ENCODE measurements at places on chromosomes 2 and 18. TPM values are rescaled to one million over a fixed set of nuclear protein-coding genes. Genes with fewer than 3 reads are reported as not detected.

- no peaks in the 10 kb centered on the region for H3K36me3 ChIP-seq
- no peak for DNase-seq
- no peaks in the 10 kb centered on the region for H3K27me3 ChIP-seq
- H3K4me3 ChIP-seq: no peak overlapping the region
- peaks cover 4% of the 10 kb centered on the region for H3K4me1 ChIP-seq
Observed at GRCh38 chr2:207660994-207661393, 35.8 kb upstream of the METTL21A start.

GRCh38 chr18:46832849-46833248 is 76.0 kb upstream of the ST8SIA5 start:
- no peaks in the 10 kb centered on the region for H3K27me3 ChIP-seq
- H3K4me3 ChIP-seq: no peak overlapping the region
- H3K4me1 ChIP-seq: no peaks in the 10 kb centered on the region
- H3K36me3 ChIP-seq: peaks cover 46% of the 10 kb centered on the region

- peak overlapping the region; percentile 33 for H3K27ac ChIP-seq
- H3K27me3 ChIP-seq: no peaks in the 10 kb centered on the region
- H3K36me3 ChIP-seq: no peaks in the 10 kb centered on the region
- H3K4me3 ChIP-seq: no peak overlapping the region
- H3K4me1 ChIP-seq: peaks cover 14% of the 10 kb centered on the region
Observed at GRCh38 chr18:3466872-3467271, 16.9 kb downstream of the TGIF1 start.

- no peak overlapping the region for H3K27ac ChIP-seq
- H3K4me1 ChIP-seq: peaks cover 3% of the 10 kb centered on the region
- DNase-seq: no peak
- no peaks in the 10 kb centered on the region for H3K27me3 ChIP-seq
Observed at GRCh38 chr18:62242955-62243354, 55.9 kb downstream of the RELCH start.

Gene GAREM1
- 0.11 TPM for total RNA-seq

GRCh38 chr2:230457793-230458192 is 41.8 kb downstream of the SP100 start:
- H3K27me3 ChIP-seq: no peaks in the 10 kb centered on the region
- peaks cover 83% of the 10 kb centered on the region for H3K36me3 ChIP-seq
- no peak overlapping the region for H3K27ac ChIP-seq
- DNase-seq: no peak
- H3K4me1 ChIP-seq: no peaks in the 10 kb centered on the region

DNA sequence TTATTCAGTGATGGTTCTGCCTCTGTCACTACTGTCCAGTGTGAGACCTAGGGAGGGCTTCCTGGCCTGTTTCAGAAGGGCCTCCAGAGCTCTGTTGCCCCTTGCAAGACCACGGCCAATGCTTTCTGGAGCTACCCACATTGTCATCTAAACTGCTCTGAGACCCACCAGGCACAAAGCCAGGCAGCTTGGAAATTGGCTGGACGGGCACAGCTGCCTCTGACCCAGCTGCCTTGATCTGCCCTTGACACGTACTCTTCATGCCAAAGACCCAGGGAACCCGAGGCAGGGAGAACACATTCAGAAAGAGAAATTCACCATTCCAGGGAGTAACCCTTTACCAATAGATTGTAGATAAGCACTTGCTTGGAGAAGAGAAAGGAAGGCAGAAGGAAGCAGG is 183.7 kb upstream of the SIX2 start:
- DNase-seq: no peak
- H3K36me3 ChIP-seq: no peaks in the 10 kb centered on the region
- H3K27me3 ChIP-seq: 0 out of 2 replicates have a peak, but pooled peaks cover 3% of the 10 kb centered on the region
- no peak overlapping the region for H3K4me3 ChIP-seq

DNA sequence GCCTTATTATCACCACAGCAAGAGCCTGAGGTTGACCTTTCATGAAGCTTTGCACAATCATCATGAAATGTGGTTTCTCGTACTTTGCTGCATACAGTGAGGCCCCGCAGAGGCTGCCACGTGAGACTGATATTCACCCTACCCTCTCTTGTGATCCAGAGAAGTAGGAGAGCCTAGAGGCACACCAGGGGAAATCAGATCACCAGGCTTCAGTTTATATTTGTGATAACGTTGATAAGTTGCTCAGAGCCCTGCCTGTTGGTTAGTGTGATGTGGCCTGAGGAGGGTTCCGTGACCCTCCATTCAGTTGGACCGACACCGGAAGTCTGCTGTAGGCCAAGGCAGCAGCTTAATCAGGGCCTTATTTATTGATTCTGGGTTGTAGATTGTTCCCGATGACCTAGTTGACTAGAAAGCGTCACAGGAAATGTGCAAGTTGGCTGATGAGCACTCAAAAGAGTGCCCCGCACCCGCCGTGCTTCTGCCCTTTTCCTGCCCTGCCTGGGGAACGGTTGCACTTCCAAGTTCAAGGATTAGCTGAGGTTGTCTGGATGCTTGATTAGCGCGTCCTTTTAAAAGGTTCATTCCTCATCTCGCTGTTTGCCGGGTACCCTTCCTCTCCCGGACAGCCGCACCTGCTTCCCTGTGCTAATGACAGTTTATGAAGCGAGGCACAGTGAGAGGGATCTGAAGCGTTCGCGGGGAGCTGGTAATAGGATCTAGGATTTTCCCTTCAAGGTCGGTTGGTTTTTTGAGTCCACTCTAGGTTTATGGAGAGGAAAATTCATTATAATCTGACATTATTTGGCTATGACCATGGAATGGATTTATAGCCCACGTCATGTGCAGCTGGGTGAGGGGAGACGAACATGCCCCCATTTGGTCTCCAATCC is 146.4 kb downstream of the SH3RF3 start:
- H3K4me1 ChIP-seq: no peaks in the 10 kb centered on the region
- DNase-seq: no peak
- H3K27me3 ChIP-seq: no peaks in the 10 kb centered on the region
- no peak overlapping the region for H3K27ac ChIP-seq

DNA sequence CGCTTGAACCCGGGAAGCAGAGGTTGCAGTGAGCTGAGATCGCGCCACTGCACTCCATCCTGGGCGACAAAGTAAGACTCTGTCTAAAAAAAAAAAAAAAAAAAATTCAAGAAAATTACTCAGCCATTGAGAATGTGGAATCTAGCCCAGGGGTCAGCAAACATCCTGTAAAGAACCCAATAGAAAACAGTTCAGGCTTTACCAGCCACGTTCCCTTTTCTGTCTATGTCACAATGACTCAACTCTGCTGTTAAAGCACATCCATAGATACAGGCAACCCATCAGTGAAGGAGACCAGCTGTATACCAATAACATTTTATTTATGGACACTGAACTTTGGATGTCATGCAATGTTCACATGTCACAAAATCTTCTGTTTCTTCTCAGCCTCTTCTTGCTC is 435.6 kb upstream of the GYPC start:
- no peak for DNase-seq
- H3K4me3 ChIP-seq: no peak overlapping the region
- H3K27ac ChIP-seq: no peak overlapping the region
- no peaks in the 10 kb centered on the region for H3K27me3 ChIP-seq
- H3K4me1 ChIP-seq: peaks cover 4% of the 10 kb centered on the region

- no peak overlapping the region for H3K4me3 ChIP-seq
- no peaks in the 10 kb centered on the region for H3K4me1 ChIP-seq
- no peaks in the 10 kb centered on the region for H3K36me3 ChIP-seq
- H3K27ac ChIP-seq: no peak overlapping the region
- no peaks in the 10 kb centered on the region for H3K27me3 ChIP-seq
Observed at GRCh38 chr18:42275949-42276730, 321.1 kb downstream of the PIK3C3 start.

GRCh38 chr2:15122915-15123314 is 438.2 kb downstream of the NBAS start:
- peaks cover 15% of the 10 kb centered on the region for H3K4me1 ChIP-seq
- H3K4me3 ChIP-seq: no peak overlapping the region
- no peaks in the 10 kb centered on the region for H3K27me3 ChIP-seq
- no peak overlapping the region for H3K27ac ChIP-seq
- H3K36me3 ChIP-seq: no peaks in the 10 kb centered on the region

- H3K4me3 ChIP-seq: no peak overlapping the region
- H3K4me1 ChIP-seq: no peaks in the 10 kb centered on the region
- H3K36me3 ChIP-seq: no peaks in the 10 kb centered on the region
- H3K27me3 ChIP-seq: no peaks in the 10 kb centered on the region
- no peak for DNase-seq
- H3K27ac ChIP-seq: no peak overlapping the region
Observed at GRCh38 chr2:177888581-177888980, 184.0 kb downstream of the PDE11A start.

DNA sequence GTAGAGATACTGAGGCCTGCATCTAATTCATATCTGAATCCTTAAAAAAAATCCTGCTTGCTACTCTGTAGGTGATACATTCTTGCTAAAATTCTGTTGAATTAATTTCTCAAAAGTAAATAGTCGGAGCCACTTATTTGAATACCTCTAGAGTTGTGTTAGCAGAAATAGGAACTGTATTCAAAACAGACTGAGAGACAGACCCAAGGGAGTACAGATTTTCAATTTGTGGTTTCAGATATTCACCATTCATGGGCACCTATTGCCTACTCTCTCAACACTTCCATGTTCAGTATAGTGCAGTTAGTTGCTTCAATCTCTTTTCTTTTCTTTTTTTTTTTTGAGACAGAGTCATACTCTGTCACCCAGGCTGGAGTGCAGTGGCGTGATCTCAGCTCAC is 46.6 kb upstream of the CTLA4 start:
- H3K27me3 ChIP-seq: no peaks in the 10 kb centered on the region
- peaks cover 31% of the 10 kb centered on the region for H3K4me1 ChIP-seq
- no peak overlapping the region for H3K4me3 ChIP-seq
- H3K36me3 ChIP-seq: no peaks in the 10 kb centered on the region

DNA sequence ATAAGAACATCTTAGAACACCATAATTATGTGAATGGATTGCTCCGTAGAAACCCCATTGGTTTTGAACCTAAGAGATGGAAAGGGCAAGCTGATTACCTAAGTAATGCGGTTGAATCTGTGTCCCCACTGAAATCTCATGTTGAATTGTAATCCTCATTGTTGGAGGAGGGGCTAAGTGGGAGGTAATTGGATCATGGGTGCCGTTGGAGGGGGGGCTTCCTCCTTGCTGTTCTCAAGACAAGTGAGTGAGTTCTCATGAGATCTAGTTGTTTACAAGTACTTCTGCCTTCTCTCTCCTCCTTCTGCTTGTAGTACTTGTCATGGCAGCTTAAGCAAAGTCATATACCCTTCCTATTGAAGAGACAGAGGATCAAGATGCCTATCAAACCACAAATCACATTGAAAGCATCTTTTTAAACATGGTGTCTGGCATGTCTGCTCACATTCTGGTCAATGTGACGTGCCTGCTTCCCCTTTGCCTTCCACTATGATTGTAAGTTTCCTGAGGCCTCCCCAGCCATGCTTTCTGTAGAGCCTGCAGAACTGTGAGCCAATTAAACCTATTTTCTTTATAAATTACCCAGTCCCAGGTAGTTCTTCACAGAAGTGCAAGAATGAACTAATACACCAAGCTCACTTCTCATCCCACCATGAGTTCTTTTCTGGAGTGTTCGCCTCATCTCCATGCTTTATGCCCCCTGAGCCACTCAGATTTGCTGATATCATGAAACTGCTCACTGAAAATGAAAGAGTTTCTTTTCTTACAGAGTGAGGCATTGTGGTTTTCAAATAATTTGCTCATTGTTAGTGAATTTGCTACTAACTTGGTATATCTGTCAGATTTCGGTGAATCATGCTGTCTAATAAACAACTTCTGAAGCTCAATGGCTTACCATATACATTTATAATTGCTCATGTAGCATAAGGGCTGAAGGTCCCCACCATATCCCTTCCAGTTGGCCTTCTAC is 23.6 kb downstream of the KCNE4 start:
- no peaks in the 10 kb centered on the region for H3K36me3 ChIP-seq
- H3K4me1 ChIP-seq: no peaks in the 10 kb centered on the region
- no peak for DNase-seq
- no peak overlapping the region for H3K27ac ChIP-seq

- H3K36me3 ChIP-seq: no peaks in the 10 kb centered on the region
- H3K27ac ChIP-seq: no peak overlapping the region
- DNase-seq: no peak
- H3K27me3 ChIP-seq: no peaks in the 10 kb centered on the region
- no peaks in the 10 kb centered on the region for H3K4me1 ChIP-seq
- H3K4me3 ChIP-seq: no peak overlapping the region
Observed at GRCh38 chr2:110107092-110108079, 8.2 kb downstream of the MALL start.

GRCh38 chr2:148237911-148238310 is 217.0 kb downstream of the MBD5 start:
- H3K36me3 ChIP-seq: no peaks in the 10 kb centered on the region
- no peak overlapping the region for H3K27ac ChIP-seq
- H3K4me1 ChIP-seq: no peaks in the 10 kb centered on the region
- H3K27me3 ChIP-seq: no peaks in the 10 kb centered on the region
- no peak for DNase-seq

DNA sequence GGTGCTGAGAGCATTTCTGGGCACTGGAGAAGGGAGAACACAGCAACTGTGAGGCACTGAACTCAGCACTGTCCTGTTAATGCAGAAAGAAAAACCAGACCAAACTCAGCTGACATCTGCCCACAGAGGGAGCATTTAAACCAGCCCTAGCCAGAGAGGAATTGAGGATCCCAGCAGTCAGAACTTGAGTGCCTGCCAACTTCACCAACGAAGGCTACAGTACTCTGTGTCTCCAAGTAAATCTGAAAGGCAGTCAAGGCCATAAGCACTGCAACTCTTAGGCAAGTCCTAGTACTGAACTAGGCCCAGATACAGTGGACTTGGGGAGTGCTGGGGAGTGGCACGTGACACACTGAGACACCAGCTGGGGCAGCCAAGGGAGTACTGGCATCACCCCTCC is 176.2 kb upstream of the ZC3H15 start:
- H3K27me3 ChIP-seq: no peaks in the 10 kb centered on the region
- no peaks in the 10 kb centered on the region for H3K36me3 ChIP-seq
- no peaks in the 10 kb centered on the region for H3K4me1 ChIP-seq
- no peak for DNase-seq

- H3K4me1 ChIP-seq: no peaks in the 10 kb centered on the region
- H3K36me3 ChIP-seq: no peaks in the 10 kb centered on the region
- no peak overlapping the region for H3K4me3 ChIP-seq
- no peak for DNase-seq
Observed at GRCh38 chr18:37210781-37211180, 354.8 kb downstream of the CELF4 start.

Gene GPR75
- total RNA-seq: 11.4 TPM
